Large intestine (tissue), 12 donors: ENCODE measurements at places on chromosomes 1 and 21.

DNA sequence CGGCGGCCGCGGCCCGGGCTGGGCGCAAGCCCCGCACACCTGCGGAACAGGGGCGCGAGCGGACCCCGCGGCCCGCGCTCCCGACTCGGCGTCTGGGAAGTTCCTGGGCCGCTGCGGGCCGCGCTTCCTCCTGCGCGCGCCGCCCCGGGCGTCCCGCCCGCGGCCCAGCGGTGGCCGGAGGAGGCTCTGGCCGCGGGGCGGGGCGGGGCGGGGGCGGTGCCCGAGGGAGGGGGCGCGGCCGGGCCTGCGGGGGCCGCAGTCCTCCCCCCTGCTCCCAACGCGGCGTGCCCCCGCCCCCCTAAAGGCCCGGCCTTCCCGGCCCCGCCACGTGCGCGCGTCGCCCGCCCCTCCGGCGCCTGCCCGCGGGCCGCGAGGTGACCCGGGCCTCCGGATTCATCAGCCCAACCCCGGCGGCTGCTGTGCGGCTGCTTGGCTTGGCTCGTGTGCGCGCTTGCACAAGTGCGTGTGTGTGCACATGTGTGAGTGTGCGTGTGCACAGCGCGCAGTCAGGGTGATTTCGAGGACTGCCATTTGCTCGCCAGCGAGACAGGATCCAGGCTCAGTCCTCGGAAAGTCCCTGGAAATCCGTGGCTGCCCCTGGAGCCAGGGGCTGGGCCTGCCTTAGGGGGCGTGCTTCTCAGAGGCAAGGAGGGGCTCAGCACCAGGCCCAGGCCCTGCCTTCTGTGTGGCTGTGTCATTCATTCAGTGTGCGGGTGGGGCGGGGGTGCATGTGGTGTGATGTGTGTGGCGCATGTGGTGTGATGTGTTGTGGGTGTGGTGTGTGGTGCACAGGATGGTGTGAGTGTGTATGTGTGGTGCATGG, at the start of gene C2CD2:
C2CD2 (minus strand) TSS at position 188 of the 823 bp plus-strand sequence. CDS start 370 bp downstream, outside the sequence.
- DNase-seq: peak; percentile 75

GRCh38 chr1:179340918-179341317, 24.9 kb upstream of the AXDND1 start:
- no peak for DNase-seq

GRCh38 chr1:92310185-92310597, 11.3 kb downstream of the RPAP2 start:
- DNase-seq: peak; percentile 14

DNA sequence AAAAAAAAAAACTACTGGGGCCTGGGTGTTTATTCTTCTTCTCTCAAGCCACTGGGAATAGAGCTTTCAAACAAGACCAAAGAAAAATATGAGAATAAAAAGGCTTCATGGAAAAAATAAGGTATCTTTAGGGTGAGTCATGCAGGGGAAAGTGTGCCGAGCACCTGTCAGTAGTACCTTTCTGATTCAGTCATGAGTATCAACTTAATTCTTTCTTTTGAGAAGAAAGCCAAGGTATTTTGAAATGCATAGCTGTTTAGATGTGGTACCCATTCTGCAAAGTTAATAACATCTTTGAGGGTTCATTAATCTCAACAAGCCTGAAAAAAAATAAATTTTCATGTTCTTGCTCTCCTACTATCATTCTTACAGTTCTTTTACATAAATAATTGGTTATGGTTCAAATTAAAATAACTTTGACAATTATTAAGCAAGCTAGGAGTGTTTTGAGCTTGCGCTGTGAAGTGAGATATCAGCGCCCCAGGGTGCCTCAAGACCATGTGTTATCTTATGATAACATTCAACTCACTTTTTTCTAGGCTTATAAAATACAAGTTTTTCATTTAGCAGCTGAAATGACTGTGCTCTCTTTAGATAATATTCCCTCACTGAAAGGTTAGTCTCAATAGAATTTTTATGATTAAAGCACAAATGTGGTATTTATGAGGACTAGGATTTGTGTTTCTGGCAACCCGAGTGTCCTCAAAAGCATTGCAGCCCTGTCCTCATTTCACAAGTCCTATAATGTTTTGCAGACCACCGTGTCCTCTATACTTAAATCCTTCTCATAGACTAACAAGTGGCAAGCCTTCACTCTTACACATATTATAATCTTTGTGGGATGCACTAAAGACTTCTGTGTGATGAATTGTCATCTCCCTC, 138.6 kb downstream of the SLC44A5 start:
- no peak for DNase-seq

GRCh38 chr1:181985281-181985680, 76.2 kb downstream of the ZNF648 start:
- no peak for DNase-seq

DNA sequence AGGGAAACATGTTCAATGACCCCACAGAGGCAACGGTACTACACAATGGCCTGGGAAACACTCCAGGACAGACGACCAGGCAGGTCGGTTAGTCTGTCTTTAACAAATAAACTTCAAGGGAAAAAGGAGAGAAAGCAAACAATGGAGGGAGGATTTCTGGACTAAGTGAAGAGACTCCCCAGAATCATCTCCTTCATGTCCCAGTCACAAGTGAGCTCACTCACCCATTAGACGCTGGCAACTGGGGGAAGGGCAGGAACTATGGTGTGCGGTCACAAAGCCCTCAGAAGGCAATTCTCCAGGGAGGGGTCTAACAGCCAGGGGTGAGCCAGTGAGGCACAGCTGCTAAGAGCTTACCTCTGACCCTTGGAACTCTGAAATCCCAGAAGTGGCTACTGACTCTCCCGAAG, 55.7 kb upstream of the NADK start:
- no peak for DNase-seq

- no peak for DNase-seq
These were observed 23.4 kb upstream of the DR1 start for GRCh38 chr1:93322349-93322748.

DNA sequence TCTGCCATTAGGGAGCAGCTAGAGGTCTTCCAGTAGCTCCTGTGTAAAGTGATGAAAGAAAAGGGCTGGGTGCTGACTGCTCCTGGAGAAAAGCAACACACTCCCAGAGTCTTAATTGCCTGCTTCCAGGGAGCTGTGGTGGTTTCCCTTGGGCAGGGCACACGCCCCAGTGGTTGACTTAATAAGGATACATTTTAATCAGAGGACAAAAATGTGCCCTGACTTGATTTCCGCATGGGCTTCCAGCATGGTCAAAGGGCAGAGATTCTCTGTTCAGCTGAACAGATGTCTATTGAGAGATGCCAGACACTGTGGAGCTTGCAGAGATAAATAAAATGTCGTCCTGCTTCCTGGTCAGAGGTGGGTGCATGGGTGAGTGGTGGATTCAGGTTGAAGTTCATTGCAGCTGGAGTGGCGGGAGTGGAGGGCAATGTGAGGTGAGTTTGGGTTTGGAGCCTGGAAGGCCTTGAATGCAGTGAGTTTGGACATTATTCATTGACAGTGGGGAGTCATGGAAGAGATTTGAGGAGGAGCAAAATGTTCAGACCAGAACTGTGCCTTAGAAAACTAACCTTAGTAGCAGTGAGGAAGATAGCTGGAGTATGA, 16.0 kb downstream of the QSOX1 start:
- peak; percentile 76 for DNase-seq

- peak; percentile 88 for DNase-seq
These were observed 36.2 kb downstream of the CACHD1 start for GRCh38 chr1:64505944-64506655.

DNA sequence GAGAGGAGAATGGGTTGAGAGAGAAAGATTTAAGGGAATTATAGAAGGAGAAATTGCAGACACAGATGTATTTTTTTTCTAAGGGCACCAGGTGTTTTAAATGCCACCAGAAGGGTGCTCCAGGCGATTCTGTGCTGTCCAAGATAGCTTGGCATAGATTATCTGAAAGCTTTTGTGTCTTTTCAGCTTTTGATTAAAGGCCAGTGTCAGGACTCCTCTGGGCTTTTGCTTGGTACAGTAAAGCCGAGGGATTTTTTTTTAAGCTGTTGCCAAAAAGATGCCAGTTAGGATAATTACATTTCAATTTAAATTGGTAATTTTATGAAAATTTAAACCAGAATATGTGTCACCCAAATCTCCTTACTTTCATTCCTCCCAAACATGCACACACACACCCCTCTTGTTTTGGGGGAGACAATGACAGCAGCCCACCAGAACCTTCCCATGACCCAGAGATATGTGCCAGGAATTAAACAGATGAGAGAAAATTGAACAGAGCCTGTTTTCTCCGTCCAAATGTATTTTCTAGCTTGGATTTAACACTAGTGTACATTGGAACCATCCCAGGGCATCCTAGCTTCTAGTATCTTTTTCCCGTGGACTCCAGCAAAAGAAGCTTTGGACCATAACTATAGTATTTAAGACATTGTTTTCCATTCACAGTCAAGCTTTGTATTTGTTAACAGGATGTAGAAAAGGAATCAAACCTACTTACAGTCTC, 670.7 kb upstream of the CXADR start:
- DNase-seq: no peak

GRCh38 chr1:234875953-234876855, 252.4 kb downstream of the TOMM20 start:
- DNase-seq: peak; percentile 96

GRCh38 chr1:98084188-98084587, 163.4 kb upstream of the DPYD start:
- DNase-seq: no peak

DNA sequence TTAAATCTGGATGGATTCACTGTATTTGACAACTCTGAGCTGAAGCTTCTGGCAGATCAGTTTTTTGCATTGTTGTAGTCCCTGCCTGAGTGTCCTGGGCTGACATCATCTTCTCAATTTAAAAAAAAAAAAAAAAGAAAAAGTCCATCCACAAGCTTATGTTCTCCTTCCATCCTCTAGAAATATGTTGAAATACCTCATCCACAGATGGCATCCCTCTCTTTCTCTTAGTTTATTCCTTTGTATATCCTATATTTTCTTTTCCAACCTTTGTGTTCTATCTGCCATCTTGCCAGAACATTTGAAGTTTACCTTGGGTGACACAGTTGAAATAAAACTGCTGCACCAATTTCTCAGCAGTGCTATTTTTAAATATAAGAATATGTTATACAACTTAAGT, 184.4 kb upstream of the PKN2 start:
- no peak for DNase-seq

- no peak for DNase-seq
These were observed 88.0 kb upstream of the WLS start for GRCh38 chr1:68320349-68320748.

DNA sequence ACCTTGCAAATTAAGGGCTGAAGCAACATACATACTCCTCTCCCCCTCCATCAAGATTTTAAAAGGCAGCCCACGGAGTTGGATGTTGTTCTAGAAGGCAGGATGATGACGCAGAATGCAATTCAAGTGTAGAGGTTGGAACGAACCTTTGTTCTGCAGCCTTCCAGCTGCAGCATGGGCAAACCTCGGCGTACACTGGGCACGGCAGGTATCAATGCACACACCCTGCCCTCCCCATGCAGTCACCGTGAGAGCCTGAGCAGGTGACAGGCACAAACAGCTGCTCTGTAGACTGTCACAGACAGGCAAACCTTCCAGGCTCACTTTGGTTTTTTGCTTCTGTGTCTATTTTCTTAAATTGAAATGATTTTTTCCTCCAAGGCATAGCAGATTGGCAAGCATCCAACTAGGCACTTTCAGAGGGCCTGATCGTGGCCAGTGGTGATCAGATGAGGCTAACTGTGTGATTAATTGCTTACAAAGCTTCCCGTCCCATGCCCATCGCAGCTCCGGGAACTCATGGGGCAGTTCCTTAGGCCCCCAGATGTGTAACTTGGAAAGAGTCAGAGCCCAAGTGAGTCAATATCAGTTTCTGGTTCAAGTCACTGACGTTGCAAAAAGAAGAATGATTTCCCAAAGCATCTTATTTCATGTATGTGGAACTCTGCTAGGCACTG, 82.3 kb downstream of the ITPKB start:
- no peak for DNase-seq

DNA sequence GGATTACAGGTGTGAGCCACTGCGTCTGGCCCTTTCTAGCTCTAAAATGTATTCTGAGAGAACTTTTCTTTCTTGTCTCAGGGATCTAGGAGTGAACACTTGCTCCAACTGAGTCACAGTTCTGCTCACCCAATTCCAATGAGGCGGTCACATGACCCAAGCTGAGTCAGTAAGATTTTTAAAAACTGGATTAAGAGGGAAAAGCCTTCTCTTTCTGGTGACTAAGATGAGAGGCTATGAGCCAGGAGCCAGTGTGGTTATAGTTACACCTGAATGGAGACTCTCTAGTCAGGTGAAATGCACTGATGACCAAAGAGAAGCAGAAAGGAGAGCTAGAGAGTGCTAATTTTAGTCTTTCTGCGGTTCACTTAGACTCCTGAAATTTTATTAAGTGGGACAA, 9.5 kb upstream of the DEPDC1 start:
- no peak for DNase-seq

DNA sequence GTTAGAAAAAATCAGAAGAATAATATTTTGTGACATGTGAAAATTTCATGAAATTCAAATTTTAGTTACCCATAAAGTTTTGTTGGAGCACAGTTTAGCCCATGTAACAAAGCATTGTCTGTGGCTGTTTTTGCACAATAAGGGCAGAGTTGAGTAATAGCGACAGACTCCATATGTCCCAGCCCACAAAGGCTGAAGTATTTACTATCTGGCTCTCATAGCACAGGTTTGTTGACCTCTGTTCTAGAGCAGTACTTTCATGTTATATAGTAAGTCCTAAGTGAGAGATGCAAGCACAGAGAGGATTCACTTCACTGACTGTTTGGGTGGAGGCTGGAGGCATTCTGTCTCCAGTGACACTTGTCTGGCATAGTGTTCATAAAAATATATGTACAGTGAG, 6.8 kb downstream of the LAMC1 start:
- DNase-seq: peak; percentile 75

- DNase-seq: peak; percentile 50
These were observed 43.3 kb upstream of the LPAR3 start for GRCh38 chr1:84936116-84936810.

- peak; percentile 58 for DNase-seq
These were observed 9.7 kb upstream of the CGN start for GRCh38 chr1:151501474-151501873.

DNA sequence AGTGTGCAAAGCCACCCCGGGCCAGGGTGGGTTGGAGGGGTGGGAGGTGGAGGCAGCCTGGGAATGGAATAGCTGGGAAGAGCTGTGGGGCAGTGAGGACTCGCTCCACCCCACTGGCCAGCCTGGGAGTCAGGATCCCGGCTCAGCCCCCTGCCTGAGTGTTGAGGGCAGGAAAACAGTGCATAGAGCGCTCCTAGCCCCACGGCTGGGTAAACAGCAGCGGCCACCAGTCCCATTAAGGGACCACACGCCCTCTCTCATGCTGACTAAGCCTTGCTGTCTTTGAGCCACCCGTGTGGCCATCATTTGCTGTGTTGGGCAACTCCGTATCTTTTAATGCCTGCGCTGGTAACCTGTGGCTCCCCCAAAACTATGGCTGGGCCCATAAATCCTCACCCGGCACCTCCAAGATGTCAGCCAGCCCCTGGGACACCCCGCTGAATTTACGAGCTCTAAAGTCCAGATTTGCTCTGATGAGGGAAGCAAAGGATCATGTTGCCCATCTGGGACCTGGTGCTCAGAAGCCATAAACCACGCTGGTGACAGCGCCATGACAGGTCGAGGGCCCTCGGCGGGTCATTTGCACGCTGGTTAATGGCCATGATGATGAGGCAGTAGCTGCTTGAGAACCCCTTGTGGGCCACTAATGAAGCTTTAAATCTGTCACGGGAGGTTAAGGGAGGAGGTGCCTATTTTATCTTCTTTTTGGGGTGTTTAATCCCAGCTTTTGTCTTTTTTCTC, 34.9 kb downstream of the SYF2 start:
- peak; percentile 76 for DNase-seq
